Progenitor cell of endocrine pancreas (in vitro differentiated cells): ENCODE measurements at places on chromosomes 5 and 9. TPM values are rescaled to one million over a fixed set of nuclear protein-coding genes. Genes with fewer than 3 reads are reported as not detected.

GRCh38 chr5:115456056-115456455 lies 88.5 kb downstream of the FEM1C start:
- no peak for DNase-seq

DNA sequence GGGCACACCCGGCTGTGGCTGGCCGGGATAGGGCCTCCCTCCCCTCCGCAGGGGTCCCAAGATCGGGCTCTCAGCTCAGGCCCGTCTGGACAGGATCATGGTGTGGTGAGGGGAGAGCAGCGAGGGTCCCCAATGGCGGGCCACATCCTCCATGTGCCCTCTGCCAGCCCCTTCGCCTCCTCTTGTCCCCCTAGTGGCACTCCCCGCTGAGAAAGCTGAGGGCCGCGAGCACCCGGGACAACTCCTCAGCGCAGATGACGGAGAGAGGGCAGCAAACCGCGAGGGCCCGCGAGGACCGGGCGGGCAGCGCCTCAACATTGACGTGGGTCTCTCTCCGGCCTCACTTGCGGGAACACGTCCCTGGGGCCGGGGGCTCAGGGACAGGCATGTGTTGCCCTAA lies 24.6 kb downstream of the NKD2 start:
- DNase-seq: no peak

The LCP2 gene
- not detected in 2 replicates for total RNA-seq

DNA sequence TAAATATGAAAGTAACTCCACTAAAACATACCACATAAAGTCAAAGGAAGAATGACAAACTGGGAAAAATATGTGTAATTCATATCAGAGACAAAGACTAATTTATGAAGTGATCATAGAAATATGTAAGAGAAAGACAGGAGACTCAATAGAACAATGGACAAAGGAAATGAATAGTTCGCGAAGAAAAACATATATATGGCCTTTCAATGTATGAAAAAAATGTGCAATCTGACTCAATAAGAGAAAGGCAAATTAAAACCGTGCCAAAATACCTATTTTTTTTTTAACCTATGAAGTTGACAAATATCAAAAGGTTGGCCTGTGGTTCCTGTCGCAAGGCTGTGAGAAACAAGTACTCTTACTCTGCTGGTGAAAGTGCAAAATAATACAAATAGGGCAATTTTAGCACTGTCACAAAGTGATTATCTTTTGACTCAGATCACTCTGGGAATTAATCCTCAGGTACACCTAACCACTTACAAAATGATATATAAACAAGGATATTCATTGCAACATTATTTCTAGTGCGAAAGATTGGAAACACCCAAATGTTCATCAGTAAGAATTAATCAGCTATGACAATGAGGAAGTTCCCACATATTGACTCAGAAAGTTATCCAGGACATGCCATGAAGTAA lies 3.7 kb downstream of the C9 start:
- no peak for DNase-seq

The NOXA1 gene
- 15.3 and 16.3 TPM in 2 replicates for total RNA-seq

- no peak for DNase-seq
These were observed 1.5 kb upstream of the DNM1 start for GRCh38 chr9:128201441-128202369.

- DNase-seq: no peak
These were observed 155.9 kb downstream of the MED27 start for GRCh38 chr9:131923766-131924165.

The ADRB2 gene
- total RNA-seq: 0.12 and 0.22 TPM in 2 replicates

The PCSK1 gene
- total RNA-seq: 1.9 and 2.0 TPM in 2 replicates

- no peak for DNase-seq
These were observed 17.9 kb upstream of the SCGB3A2 start for GRCh38 chr5:147860641-147861025.

The MTX3 gene
- 24.1 and 24.7 TPM in 2 replicates for total RNA-seq

DNA sequence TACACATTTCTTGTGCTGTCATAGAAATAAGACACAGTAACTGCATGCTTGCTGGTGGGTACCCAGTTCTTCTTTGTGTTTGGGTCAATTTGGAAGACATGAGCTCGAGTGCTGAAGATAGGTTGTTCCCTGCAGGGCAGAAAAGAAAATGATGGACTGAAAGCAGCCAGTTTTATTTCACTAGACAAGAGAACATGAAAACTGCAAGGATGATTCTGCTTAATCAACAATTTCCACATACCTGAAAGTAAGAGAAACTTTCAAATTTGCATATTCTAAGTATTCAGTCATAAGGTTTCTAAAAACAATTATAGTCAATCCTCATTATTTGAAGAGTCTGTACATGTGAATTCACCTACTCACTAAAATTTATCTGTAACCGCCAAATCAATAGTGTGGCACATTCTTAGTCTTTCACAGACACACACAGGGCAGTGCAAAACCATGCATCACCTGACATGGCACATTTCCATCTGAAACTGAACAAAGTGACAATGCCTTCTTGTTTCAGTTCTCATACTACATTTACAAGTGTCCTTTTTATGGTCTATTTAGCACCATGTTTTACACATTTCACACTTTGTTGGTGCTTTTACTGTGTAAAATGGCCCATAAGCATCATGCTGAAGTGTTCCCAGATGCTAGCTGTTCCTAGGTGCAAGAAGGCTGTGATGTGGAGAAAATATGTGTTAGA lies 56.9 kb downstream of the HOMER1 start:
- no peak for DNase-seq

The EFNA5 gene
- 12.0 and 16.7 TPM in 2 replicates for total RNA-seq

The PBX3 gene
- 37.7 and 43.3 TPM in 2 replicates for total RNA-seq

GRCh38 chr9:78028926-78029325 lies 2.7 kb downstream of the GNAQ start:
- no peak for DNase-seq

The BDP1 gene
- total RNA-seq: 33.8 and 34.3 TPM in 2 replicates

DNA sequence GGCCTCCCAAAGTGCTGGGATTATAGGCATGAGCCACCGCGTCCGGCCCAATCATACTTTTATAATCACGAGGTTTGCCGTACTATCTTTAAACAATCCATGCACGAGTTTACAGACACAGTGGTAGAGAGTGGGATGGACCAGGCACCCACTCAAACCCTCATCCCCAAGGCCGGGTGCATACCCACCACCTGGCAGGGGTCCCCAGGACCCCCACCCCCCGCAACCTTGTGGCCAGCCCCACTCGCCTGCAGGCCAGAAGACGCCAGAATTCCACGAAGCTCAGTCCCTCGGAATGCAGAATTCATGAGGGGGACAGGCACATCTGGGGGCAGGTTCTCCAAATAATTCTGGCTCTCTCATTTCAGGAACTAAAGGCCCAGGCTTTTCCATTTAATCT lies 17.1 kb downstream of the NACC2 start:
- no peak for DNase-seq

The ARAP3 gene
- 6.2 and 6.4 TPM in 2 replicates for total RNA-seq

DNA sequence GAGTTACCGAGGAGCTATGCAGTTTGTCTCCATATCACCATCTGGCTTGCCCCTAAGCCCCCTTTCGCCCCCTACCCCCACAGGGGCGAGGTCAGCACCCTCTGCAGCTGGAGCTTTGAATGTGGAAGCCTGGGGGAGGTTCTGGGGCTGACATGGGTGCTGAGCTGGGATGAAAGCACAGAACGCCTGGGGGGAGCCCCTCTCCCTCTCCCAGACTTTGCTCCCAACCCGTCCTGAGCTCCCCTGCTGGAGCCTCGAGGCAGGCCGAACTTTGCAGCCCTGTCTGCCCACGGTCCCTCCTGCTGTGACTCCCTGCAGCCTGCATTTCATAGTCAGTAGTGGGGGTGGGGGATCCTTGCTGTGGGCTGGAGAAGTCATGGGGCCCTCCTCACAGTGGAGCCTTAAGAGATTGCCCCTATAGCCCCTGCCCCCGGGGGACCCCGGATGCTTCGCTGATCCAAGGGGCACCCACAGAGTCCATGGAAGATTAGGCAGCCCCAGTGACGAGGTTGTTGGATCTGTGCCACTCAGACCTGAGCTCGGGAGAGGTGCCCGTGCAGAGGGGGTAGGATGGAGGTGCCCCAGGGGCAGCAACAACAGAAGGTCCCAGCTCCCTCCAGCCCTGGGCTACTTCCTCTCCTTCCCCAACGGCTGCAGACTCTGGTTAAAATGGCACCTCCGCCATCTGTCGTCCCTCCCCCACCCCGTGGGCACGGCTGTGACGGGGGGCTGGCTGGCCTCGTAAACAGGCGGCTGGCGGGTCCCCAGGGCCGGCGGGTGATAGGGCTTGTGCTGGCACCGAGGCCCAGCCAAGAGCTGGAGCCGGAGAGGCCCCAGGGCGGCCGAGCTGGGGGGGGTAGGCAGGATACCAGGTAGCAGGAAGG lies 162.0 kb downstream of the C9orf50 start:
- no peak for DNase-seq

- DNase-seq: no peak
These were observed 173.0 kb downstream of the MRPS30 start for GRCh38 chr5:44981708-44982107.

The GZMA gene
- total RNA-seq: not detected in 2 replicates

DNA sequence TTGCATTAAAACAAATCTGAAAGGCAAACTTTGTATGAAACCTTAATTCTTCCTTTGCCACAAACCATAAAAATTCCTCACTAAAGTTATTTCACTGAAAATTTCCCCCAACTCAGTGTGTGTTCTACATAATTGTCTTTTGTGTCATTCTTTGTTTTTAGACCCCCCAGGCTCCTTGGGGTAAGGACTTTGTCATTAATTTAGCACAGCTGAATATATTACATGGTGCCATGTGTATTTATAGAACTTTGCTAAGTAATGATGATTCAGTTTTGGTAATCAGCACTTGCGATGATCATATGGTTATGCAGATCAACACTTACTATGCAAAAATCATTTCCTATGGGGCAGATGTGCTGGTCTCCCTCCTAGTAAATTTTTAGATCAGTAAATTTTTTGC lies 712.1 kb upstream of the MEF2C start:
- no peak for DNase-seq

DNA sequence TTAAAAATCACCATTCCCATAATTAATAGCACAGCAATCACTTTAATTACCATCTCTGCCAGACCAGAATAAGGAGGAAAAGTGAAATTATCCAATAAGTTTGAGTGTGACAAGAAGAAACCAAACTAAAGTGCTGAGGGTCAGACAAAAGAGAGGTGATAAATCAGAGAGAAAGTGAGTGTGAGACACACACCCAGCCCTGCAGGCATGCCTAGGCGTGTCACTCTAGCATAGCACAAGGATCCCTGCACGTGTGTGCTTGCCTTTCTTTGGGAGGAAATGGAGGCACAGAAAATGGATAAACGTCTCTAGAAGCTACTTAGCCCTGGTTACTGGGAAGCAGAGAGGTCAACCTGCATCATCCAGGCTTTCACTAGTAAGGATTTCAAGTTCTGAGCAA lies 56.2 kb downstream of the SEMA6A start:
- no peak for DNase-seq

GRCh38 chr9:127194881-127195713 lies 69.5 kb upstream of the GARNL3 start:
- no peak for DNase-seq

DNA sequence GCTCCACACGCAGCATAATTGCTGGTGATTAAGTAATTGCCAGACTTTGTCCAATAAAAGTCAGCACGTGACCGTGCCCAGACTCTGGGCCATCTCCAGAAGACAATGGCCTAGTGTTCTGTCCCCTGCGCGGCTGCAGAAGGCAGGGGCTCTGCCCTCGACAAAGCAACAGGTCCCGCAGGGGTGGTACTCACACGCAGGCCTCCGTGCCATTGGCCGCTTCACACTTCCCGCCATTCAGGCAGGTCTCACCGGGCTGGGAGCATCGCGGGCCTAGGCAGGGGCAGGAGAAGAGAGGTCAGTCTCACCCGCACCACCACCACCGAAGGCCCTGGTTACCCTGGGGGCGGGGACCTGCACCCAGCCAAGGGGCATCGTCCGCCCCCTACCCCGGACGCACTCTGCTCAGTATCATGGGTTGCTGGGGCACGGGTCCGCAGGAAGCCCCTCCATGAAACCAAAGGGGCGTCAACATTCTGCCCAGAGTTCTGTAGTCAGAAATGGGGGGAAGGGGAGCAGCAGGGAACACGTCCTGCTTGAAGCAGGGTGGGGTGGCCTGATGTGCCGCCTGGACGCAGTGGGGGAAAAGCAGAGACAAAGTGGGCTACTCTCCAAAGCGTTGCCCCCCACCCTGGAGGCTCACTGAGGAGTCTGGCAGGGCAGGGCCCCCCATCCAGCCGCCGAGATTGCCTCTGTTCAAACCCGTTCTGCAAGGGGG lies 1.9 kb downstream of the NOTCH1 start:
- DNase-seq: peak; percentile 43

- DNase-seq: no peak
These were observed 6.1 kb downstream of the NOTCH1 start for GRCh38 chr9:136539427-136540421.

GRCh38 chr5:161700065-161700464 lies 14.5 kb downstream of the GABRA6 start:
- no peak for DNase-seq

DNA sequence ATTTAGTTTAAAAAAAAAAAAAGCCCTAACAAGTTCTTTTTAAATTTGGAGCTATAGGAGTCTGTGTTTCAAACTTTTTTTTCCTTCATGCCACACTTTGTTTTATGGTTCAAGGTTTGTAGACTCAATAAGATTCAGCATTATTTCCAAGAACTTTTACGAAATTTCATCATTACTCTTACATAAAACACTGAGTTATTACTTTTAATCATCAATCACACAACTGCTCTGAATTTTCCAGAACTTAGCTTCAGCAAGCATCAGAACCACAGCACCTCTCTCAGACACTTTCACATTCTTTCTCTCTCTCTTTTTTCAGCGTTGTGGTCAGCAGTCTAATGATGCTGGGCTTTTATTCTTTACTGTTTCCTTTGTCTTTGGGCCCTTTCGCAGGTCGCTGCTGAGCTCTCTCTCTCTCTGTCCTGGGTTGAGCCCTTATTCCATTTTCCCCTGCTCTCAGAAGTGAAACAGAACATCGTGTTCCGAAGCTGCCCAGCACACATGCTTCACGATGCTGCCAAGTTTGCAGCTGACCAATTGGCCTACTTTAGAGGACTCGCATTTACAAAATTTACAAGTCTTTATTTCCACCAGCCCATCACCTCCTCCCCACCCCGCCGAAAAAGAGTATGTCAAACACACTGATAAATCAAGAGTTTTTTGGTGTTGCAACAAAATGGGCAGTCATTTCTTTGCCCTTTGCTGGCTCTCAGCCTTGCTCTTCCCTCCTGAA lies 44.6 kb upstream of the PIK3R1 start:
- no peak for DNase-seq

- peak; percentile 64 for DNase-seq
These were observed 14.7 kb upstream of the TMEM250 start for GRCh38 chr9:136133191-136133958.

The ZNF883 gene
- 14.1 and 16.5 TPM in 2 replicates for total RNA-seq

DNA sequence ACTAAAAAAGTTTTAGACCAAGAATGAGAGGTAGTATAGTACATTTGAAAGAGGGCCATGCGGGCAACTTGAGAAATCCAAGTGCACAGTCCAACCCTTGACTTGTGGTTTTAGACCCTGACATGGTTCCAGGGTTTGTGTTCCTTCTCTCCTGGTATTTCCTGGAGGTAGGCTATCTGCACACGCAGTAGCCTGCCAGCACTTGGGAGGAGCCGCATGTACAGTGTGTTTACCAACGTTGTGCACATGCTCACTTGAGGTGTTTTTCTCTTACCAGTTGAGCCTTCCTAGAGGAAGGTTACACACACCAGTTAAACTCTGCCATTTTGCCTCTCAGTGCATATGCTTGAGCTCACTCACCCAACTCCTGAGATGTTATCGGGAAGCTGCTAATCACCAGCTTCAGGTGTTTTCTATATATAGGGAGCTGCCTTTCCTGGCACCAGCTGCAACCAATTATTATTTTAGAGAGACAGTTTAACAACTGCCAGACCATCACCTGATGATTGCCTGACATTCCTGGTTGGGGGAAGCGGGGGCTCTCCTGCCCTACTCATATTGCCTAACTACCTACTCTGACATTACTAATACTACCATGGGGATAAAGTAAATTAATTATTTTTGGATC lies 593.4 kb upstream of the TUSC1 start:
- no peak for DNase-seq

- DNase-seq: no peak
These were observed 509.1 kb downstream of the DTWD2 start for GRCh38 chr5:118479285-118479684.
